ENCODE measurements at places on chromosomes 2 and 18. TPM values are rescaled to one million over a fixed set of nuclear protein-coding genes. Genes with fewer than 3 reads are reported as not detected.

The ATIC gene
- 28.0 TPM for total RNA-seq

The NPAS2 gene
- 9.5 TPM for total RNA-seq

The CCDC74A gene
- total RNA-seq = 16.5 TPM

The RUFY4 gene
- total RNA-seq = not detected

The CREG2 gene
- 2.8 TPM for total RNA-seq

The WNT10A gene
- total RNA-seq = 8.1 TPM

The SLC4A5 gene
- 36.3 TPM for total RNA-seq

The EMX1 gene
- not detected for total RNA-seq

The UGT1A10 gene
- total RNA-seq = not detected

The MC5R gene
- 0.33 TPM for total RNA-seq

The KCNJ3 gene
- total RNA-seq = 9.5 TPM

The ICOS gene
- 0.11 TPM for total RNA-seq

The WDR35 gene
- total RNA-seq = 39.8 TPM

The LIPG gene
- total RNA-seq = 20.2 TPM

The CD302 gene
- 28.5 TPM for total RNA-seq

The CROCC2 gene
- total RNA-seq = 0.16 TPM

The PTH2R gene
- total RNA-seq = 4.2 TPM

The UGT1A4 gene
- total RNA-seq = not detected

The SLC16A14 gene
- 17.5 TPM for total RNA-seq

The CSRNP3 gene
- total RNA-seq = 81.7 TPM

The MSTN gene
- total RNA-seq = 7.2 TPM

The KLF7 gene
- 45.9 TPM for total RNA-seq

The GPR45 gene
- not detected for total RNA-seq

The ACVR1C gene
- total RNA-seq = 0.44 TPM

The PPP4R3B gene
- 121 TPM for total RNA-seq

The ANKRD30B gene
- not detected for total RNA-seq

The UPP2 gene
- 0.33 TPM for total RNA-seq

The PPP1R1C gene
- 9.6 TPM for total RNA-seq

The DCAF17 gene
- total RNA-seq = 49.0 TPM

The PCARE gene
- total RNA-seq = 57.0 TPM

The NR4A2 gene
- 6.5 TPM for total RNA-seq

The ZNF516 gene
- 75.4 TPM for total RNA-seq

The ZSWIM2 gene
- total RNA-seq = not detected

The C1QL2 gene
- 4.1 TPM for total RNA-seq

The TAF1B gene
- 46.5 TPM for total RNA-seq

All from camera-type eye (tissue), 1 donor.